ENCODE measurements at places on chromosomes 3 and 15.

DNA sequence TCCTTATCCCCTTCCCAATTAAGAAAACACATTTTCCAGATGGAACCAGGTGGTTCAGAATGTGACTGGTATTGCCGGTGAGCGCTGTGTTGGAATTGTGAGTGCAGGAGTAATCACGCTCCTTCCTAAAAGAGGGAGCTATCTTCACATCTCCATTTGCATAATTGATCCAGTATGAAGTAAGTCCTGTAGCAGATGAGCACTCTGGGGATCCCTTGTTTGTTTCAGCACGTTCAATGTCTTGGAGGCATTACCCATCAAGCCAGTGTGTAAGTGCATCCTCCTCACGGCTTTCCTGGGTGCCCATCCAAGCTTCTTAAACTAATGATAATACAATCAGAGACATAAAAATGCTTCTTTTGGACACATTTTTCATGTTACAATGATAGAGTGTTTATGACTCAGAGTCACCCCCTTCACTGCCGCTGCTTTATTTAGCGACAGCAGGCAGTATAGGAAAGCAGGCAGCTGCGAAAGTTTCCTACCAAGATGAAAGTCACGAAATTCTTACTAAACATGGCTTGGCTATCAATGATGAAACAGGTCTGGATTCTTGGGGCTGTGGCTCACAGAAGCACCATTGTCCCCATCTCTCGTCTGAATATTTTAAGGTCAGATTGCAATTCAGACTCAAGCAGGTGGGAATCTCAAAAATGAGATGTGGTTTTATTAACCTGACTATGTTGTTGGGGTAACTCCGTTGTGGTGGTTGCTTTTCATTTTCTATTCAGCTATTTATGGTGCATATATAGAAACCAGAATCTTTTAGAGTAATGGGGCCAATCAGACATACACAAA, 346.3 kb upstream of the MDFIC2 start:
- DNase-seq = no peak

DNA sequence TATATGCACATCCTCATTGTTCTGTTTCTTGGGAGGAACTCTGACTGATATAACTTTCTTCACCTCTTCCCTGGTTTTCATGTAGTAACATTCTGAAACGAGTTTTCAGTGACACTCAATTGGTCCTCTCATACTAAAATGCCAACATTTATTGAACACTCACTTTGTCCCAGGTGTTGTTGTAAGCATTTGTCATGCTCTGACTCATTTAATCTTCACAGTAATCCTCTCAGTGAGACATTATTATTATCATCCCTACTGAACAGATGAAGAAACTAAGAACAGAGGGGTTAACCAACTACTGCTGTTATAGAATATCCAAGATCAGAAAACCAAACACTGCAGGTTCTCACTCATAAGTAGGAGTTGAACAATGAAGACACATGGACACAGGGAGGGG, 94.1 kb upstream of the MRPL3 start:
- DNase-seq = no peak

GRCh38 chr3:189551007-189551406, 80.2 kb upstream of the TP63 start:
- no peak for DNase-seq

DNA sequence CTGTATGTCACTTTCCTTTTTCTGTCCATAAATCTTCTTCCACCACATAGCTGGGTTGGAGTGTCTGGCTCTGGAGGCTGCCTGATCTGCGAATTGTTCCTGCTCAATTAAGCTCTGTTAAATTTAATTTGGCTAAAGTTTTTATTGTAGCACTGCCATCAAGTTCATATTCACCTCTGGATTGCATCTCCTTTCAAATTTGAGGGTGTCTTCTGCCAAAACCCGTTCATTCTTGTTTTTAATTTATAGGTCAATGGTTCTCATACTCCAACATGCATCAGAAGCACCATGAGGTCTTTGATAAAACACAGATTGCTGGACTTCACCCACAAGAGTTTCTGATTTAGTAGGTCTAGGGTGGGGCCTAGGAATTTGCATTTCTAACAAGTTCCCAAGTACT, 276.5 kb upstream of the NECTIN3 start:
- no peak for DNase-seq

- no peak for DNase-seq
These were observed 10.6 kb downstream of the ARHGEF26 start for GRCh38 chr3:154131830-154132229.

GRCh38 chr3:29868543-29869101, 587.8 kb downstream of the RBMS3 start:
- no peak for DNase-seq

- no peak for DNase-seq
These were observed 6.1 kb upstream of the MESP2 start for GRCh38 chr15:89770041-89770440.

- peak; percentile 4 for DNase-seq
These were observed 584 bp downstream of the RPS17 start for GRCh38 chr15:82539691-82540054.

GRCh38 chr15:38042707-38043445, 108.4 kb downstream of the TMCO5A start:
- DNase-seq = no peak

DNA sequence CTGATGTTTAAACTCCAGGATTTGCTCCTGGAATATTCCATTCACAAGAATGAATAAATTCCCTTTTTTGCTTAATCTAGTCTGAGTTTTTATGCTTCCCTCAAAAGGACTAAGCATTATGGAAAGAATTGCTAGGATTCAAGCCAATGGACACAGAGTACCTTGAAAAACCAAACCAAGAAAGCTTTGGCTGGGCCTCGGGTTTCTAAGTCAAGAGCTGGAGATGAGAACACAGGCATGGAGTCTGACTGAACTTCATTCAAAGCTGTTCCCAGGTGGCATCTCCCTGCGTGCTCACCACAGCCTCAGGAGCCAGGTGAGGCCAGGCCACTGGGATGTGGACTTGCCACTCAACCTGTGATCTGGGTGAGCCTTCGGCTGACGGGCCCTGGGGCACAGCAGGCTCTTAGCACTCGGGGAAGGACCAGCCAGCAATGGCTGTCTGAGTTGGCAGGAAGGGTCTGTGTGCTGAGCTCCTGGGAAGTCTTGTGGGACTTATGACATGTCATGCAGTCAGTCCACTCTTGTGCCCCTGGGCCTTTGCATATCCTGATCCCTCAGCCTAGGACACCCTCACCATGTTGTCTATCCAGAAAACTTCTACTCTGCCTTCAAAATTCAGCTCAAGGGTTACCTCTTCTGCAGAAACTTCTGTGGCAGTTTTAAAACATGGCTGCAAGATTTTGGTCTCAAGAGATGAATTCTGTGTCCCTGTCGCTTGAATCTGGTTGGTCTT, 21.8 kb downstream of the CRABP1 start:
- DNase-seq = no peak

GRCh38 chr3:67713764-67714469, 59.5 kb upstream of the SUCLG2 start:
- no peak for DNase-seq

- DNase-seq = no peak
These were observed 434.2 kb upstream of the CNTN3 start for GRCh38 chr3:75048650-75049049.

DNA sequence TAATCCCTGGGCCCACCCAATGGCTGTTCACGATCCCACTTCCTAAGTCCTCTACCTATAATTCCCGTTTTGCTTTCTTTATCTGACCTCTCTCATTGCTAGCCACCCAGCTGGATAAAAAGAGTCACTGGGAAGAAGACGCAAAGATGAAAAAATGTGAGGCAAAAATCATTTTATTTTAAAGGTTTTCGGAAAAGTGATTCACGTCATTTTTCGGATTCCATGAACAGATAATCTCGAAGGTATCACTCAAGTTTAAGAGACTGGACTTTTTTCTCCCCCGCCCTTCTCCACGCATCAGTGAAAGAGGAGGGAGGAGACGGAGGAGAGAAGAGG, 266.6 kb downstream of the CGGBP1 start:
- DNase-seq = no peak

GRCh38 chr3:170560717-170561382, 25.0 kb downstream of the SLC7A14 start:
- no peak for DNase-seq

DNA sequence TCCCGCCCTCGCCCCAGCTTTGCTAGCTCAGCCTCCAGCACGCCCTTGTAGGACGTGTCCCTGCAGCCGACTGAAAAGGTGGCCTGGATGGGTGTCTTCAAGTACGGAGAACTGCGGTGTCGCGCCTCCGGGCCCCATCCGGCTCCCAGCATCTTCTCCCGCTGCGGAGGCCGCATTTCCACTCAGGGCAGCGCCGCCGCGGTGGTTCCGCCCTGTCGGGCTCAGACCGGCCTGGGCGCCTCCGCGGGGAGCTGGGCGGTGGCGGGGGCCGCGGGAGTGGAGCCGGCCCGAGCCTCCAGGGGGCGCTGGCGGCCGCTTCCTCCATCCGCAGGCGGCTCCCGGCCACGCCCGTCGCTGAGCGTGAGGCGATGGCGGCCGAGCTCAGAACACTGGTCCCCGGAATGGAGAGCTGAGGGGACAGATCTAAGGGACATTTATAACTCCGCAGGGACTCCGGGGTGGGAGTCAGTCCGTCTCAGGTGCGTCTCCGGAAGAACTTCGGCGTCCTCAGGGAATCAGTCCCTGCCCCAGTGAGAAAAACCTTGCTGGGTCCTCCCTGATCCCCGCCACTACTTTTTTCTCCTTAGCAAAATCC, 13.6 kb upstream of the SMCO1 start:
- peak; percentile 89 for DNase-seq

DNA sequence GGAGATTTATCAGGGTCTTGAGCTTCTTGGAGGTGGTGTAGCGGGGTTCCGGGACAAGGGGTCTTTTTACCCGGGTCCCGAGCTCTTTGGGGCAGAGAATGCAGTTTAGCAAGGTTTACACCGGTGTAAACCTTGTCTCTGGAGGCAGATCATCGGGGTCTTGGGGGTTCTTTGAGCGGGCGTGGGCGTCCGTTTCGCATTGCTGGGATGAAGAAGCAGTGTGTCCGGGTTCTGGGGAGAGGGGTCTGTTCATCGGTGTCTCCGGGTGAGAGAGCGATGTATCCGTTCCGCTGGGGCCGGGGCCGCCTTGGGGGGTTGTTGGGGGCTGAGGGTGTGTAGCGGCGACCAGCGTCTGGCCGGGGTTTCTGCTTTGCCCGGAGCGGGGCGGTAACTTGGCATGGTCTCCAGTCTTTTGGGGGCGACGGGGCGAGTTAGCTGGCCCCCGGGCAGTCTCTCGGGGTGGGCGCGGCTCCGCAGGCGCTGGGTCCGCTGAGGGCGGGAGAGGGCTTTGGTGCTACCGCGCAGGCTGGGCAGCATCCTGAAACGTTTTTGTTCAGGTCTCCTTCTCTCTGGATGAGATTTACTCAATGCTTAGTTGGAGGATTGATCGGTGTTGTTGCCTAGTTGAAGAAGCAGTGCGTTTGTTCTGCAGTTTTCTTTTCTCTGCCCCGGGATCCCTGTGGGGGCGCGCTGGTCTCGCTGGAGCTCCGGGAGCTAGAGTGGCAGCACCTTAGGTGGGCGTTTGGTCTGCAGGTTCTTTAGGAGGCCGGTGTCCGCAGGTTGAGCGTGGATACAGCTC, 843 bp downstream of the GLCE start:
- peak; percentile 26 for DNase-seq

- no peak for DNase-seq
These were observed 218.8 kb downstream of the UBE2E2 start for GRCh38 chr3:23421811-23422516.

GRCh38 chr15:62896380-62896866, 146.1 kb upstream of the TPM1 start:
- DNase-seq = no peak

- no peak for DNase-seq
These were observed 82.8 kb downstream of the RORA start for GRCh38 chr15:61146091-61146930.

- no peak for DNase-seq
These were observed at the start of gene ACOX2 for GRCh38 chr3:58536501-58537411. Gene ACOX2 (minus strand): TSS chr3:58537190. CDS start chr3:58535106, 2,084 bp downstream.

GRCh38 chr15:70580286-70580685, 183.1 kb downstream of the UACA start:
- no peak for DNase-seq

- no peak for DNase-seq
These were observed 580.5 kb downstream of the OTOL1 start for GRCh38 chr3:162077108-162077507.

GRCh38 chr3:145518639-145519038, 642.3 kb downstream of the PLOD2 start:
- DNase-seq = no peak

DNA sequence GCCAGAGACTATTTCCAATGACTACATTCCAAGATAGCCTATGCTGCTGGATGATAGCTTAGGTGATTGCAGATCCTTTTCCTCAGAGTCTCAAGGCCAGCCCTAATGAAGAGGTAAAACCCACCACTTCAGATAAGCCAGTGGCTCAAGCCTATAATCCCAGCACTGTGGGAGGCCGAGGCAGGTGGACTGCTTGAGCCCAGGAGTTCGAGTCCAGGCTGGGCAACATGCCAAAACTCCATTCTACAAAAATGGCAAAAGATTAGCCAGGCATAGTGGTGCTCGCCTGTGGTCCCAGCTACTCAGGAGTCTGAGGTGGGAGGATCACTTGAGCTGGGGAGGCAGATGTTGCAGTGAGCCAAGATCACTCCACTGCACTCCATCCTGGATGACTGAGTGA, 495.3 kb downstream of the ZIC1 start:
- no peak for DNase-seq

- DNase-seq = no peak
These were observed 204.1 kb downstream of the ARRDC4 start for GRCh38 chr15:98164571-98164970.

DNA sequence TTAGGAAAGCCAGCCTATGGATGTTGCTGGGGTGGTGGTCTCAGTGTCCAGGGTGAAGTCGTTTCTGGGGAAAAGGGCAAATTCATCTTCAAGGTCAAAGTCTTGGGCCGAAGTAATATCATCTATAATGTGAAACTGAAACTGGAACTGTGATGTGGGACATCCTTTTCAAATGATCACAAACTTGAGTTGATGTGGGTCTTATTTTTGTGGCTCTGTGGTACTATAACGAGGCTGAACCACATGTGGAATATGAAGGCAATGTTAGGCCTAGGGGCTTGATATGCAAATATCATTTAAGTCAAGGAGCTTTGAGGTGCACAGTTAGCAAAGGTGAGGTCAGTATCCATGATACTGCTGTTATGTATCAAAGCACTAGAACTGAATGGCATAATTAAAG, 1.5 kb upstream of the CD200R1L start:
- no peak for DNase-seq

GRCh38 chr3:194067949-194068362, 68.0 kb upstream of the HES1 start:
- DNase-seq = no peak

- no peak for DNase-seq
These were observed 16.8 kb upstream of the CRBN start for GRCh38 chr3:3196148-3196861.

GRCh38 chr15:68552773-68553172, 26.0 kb upstream of the CORO2B start:
- no peak for DNase-seq

GRCh38 chr3:29914861-29915524, 634.1 kb downstream of the RBMS3 start:
- no peak for DNase-seq

GRCh38 chr3:190491533-190492054, 22.3 kb upstream of the IL1RAP start:
- DNase-seq = peak; percentile 58
